ENCODE measurements at places on chromosomes 4 and X. TPM values are rescaled to one million over a fixed set of nuclear protein-coding genes. Genes with fewer than 3 reads are reported as not detected.
A peak's percentile ranks its signal among the peaks of the same experiment; 100 is the strongest.

TBC1D9 gene
- 0.04 TPM for total RNA-seq

MAML3 gene
- 1.0 TPM for total RNA-seq

P2RY4 gene
- 0.14 TPM for total RNA-seq

CPE gene
- total RNA-seq: not detected

PRSS12 gene
- total RNA-seq: not detected

SLBP gene
- 73.0 TPM for total RNA-seq

GRCh38 chr4:105509714-105510113, 35.9 kb upstream of the PPA2 start:
- no peak for DNase-seq

DNA sequence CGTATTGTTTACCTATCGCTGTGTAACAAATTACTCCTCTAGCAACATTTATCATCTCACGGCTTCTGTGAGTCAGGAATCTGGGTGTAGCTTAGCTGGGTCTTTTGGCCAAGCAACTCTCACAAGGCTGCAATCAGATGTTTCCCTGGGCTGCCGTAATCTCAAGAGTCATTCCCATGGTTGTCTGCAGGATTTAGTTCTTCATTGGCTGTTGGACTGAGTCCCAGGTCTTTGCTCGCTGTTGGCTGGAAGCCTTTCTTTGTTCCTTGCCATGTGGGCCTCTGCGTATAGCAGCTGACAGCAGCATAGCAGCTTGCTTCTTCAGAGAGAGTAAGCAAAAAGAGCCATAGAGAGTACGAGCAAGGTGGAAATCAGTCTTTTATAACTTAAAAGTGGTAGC, 16.8 kb downstream of the POLR2B start:
- DNase-seq: no peak

- peak; percentile 17 for DNase-seq
Measured at GRCh38 chr4:25938366-25938765, 24.3 kb downstream of the SMIM20 start.

- no peak for DNase-seq
Measured at GRCh38 chr4:141849778-141850177, 213.4 kb downstream of the IL15 start.
